A172 (cell line): ENCODE measurements at places on chromosomes 2 and 18. TPM values are rescaled to one million over a fixed set of nuclear protein-coding genes. Genes with fewer than 3 reads are reported as not detected.

DNA sequence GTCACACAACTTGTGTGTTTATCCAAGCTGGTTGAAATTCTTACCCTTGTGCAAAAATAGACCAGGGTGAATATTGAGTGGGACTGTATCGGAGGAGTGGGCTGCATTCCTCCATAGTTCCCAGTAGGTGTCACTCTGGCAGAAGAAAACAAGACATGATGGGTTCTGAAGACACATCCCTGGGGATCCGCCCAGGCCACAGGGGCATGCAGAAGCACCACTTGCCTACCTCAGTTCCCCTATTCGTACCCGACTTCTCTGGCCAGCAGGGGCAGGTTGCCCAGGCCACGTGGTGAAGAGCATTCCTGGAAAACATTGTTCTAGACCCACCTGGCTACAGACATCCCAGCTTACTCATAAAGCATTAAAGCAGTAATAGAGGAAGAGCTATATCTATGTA, 168.2 kb downstream of the FAM210A start:
- DNase-seq, result peak; percentile 44

DNA sequence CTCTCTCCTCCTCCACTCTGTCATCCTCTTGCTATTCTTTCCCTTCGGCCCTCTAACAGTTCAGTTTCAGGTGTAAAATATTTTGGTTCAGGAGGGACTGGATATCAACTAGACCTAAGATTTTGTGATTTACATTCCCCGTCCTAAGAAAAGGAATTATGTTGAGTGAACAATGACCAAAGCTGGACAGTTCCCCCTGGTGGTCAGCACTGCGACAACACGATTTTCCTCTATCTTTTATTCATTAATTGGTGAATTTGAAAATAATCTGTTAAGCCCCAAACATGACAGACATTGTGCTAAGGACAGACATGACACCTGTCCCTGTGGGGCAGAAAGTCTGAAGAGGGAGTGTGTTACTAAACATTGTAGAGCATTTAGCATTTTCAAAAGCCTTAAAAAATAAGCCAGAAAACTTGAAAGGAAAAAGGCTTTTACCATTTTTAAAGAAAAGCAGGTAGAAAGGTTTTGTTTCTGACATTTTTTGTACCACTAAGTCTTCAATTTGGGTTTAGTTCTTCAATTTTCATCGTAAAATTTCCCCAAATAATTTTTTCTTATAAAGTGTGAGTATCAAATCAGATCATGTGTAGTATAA, 28.4 kb upstream of the GTF2A1L start:
- peak; percentile 59 for DNase-seq

The MPP4 gene
- 6.8 and 8.0 TPM in 2 replicates for total RNA-seq

The PROKR1 gene
- total RNA-seq, result not detected in 2 replicates
